T-helper 2 cell (primary cell): ENCODE measurements at places on chromosomes 1 and 21.

- DNase-seq = no peak
These were observed 98.0 kb upstream of the HP1BP3 start for GRCh38 chr1:20885121-20885520.

- peak; percentile 15 for DNase-seq
These were observed 16.5 kb upstream of the ATP6V1G3 start for GRCh38 chr1:198556971-198557370.

GRCh38 chr1:68228851-68229250 is 3.5 kb downstream of the WLS start:
- DNase-seq = no peak

- DNase-seq = no peak
These were observed 10.8 kb downstream of the SLC45A3 start for GRCh38 chr1:205669341-205670149.

DNA sequence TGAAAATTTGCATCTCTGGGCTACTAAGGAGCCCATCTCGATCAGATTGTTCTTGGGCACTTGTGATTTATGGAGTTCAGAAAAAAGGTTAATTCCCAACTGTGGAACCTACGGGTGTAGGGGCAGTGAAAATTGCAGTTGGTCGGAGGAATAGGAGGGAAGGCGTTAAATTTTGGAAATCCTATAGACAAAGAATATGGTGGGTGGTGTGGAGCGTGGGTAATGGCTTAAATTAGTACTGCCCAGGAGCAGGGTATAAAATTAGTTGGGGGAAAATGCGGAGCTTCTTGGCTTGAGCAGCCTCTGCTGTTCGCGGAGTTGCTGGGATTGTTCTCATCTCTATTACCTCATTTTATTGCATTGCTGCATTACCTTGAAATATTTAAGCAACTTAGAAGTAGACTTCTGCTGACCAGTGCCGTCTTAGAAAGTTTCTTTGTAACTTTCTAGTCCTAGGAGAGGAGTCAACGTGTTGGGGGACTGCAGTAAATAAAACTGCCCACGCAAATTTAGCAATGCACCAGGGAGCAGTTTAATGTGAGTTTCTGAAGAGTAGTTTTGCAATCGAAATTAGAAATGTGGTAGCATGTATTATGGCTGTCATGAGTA is 514 bp downstream of the S1PR1 start:
- DNase-seq = no peak

DNA sequence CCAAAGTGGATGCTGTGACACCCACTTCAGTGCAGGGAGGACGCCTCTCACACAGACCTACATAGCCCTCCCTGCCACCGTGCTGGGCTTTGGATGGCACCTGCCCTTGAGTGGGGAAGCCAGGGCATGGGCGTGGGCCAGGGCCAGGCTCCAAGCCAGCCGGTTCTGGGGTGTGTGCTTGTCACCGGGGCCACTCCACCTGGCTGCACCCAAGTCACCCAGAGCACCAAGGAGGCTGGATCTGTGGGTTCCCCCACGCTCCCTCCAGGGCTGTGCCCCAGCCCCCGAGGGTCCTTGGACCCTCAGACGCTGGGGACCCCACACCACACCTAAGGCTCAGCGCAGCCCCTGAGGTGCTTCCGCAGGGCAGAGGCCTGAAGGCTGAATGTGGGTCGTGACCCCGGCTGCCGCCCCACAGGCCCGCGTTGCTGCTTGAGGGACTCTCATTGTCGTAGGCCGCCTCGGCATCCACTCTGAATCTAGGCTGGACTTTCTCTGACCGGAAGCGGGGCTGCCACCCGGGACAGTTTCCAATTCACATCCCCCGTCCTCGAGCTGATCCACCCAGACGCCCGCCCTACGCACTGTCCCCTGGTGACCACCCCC is 1.5 kb downstream of the MXRA8 start:
- no peak for DNase-seq

DNA sequence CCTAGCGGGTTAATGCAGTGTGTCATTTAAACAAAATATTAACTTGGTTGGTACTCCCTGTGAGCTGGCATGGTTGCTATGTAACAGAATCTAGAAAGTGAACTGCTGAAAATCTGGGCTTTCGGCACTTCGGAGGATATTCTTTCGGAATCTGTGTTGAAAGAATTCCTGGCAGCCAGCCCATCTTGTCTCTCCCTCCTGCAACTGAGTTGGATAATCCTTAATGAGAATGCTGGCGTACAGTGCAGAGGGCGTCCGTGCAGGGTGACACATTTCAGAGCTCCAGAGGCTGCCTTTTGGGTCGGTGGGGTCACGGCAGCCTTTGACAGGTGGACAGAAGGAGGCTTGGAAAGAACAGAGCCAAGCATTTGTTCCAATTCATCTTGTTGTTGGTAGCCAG is 3.7 kb downstream of the KAZN start:
- DNase-seq = no peak

- DNase-seq = no peak
These were observed 8.9 kb downstream of the BSND start for GRCh38 chr1:55007625-55008024.

GRCh38 chr1:247347477-247348222 is 16.0 kb upstream of the ZNF496 start:
- DNase-seq = no peak

DNA sequence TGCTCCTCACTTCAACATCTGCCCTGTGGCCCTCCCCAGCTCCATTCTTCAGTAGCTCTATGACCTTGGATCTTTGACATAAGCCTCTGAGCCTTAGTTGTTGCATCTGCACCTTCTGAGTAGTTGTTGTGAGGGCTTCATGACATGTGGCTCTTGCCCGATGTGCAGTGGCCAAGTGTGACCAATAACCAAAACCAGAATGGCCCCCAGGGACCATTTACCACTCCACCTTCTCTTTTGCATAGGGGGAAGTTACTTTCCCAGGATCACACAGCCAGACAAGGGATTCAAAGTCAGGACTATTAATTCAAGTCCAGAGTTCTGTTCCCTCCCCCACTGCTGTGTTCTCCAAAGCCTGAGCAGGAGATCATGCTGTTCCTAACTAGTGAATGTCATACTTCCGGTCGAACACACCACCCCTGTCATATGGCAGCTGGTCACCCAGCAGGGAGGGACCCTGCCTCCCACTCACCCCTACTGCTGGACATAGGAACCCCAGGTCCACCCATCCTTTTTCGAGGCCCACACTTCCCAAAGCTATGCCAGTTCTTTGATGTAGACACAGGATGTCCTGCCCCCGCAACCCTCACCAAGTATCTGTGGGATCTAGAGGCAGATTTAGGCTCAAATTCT is 4.0 kb downstream of the FGR start:
- no peak for DNase-seq

DNA sequence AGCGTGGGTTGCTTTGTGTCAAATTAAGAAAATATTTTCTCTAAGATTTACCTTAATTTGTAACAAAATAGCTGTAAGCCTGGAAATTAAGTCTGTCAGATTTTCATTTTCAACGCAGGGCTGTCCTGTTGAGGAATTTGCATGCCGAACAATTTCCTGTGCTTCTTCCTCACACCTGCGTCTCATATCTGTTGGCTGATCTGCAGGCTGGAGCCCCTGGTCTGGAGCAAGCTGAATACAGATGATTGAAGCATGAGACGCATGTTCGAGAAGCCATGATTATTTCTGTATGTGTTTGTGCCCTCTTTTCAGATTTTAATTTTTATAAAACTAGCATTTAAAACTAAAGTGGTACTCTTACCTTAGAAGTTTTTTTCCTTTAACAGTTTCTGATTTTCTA is 9.8 kb downstream of the MIXL1 start:
- DNase-seq = no peak

DNA sequence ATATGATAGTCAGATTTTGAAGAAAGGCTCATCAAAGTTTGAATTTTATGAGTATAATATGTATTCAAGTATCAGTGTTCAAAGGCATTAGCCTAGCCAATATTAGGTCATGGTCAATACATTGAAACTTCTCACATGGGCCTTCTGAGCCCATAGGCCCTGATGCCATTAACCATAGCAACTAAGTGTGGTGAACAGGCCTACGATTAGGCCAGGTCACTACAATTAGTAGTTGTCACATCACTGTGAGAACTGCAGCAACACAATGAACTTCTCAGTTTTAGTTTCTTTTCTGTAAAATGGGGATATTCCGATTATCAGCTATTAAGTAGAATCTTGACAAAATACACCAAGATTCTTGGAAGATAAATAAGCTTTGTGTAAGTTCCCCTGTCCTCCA is 30.0 kb downstream of the CELF3 start:
- no peak for DNase-seq

GRCh38 chr1:50421366-50421748 is 1.9 kb downstream of the DMRTA2 start:
- DNase-seq = no peak

GRCh38 chr1:222643606-222643937 is 25.7 kb downstream of the MIA3 start:
- DNase-seq = no peak

DNA sequence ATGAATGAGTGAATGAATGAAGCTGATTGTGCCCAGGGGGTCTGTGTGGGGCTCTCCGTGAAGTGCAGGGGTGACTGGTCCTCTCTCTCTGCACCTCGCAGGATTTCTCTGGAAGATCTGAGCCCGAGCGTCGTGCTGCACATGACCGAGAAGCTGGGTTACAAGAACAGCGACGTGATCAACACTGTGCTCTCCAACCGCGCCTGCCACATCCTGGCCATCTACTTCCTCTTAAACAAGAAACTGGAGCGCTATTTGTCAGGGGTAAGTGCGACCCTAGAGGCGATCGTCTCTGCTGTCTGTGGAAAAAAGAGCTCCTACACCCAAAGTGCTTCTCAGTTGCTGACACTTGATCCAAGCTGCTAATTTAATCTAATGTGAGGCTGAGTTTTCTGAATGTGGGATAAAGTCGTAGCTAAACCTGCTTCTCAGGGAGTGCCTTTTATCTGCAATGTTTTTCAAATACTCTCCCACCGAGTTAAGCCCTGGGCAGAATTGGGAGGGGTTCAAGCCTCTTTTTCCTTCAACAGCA is 101.7 kb downstream of the HUNK start:
- no peak for DNase-seq

DNA sequence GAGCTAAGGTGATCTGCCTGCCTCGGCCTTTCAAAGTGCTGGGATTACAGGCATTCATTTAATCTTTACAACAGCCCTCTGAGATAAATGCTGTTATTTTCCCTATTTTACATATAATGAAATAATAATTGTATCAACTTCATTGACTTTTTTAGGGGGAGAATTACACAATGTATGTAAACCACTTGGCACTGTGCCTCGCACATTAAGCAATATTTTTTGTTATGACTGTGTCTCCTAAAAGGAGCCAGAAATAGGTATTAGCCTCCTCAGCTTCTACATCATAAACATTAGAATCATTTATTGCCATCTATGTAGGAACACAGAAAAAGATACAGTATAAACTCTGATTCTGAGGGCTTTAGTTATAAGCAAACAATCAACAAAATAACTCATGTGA is 1.1 kb upstream of the DNAJC28 start:
- no peak for DNase-seq

- DNase-seq = no peak
These were observed 70.0 kb downstream of the APP start for GRCh38 chr21:26100573-26100972.

DNA sequence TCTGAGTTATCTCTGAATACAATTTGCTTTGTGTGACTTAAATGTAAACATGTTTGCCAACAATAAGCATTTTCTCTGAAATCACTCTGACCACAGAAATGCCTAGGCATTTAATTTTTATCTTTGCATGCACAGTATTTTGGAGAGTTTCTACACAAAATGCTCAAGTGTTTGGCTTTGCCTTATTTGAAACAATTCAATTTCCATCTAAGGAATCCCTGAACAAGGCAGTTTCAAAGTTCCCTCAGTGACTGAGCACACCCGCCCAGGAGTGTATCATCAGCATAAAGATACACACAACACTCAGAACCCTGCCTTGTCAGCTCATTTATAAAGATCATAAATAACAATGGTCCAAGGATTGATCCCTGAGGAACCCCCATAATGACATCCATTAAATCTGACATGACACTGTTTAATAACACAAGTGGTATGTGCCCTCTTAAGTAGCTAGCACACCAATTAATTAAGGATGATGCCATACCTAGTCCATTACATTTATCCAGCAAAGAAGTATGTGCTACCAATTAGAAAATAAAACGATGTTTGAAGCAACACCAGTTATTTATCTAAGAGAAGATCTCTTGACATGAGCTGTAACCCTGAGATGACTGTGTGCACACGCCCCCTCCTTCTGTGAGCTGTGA is 585.8 kb downstream of the ADGRL2 start:
- no peak for DNase-seq

GRCh38 chr1:86507935-86508582 is 38.8 kb upstream of the CLCA4 start:
- no peak for DNase-seq

DNA sequence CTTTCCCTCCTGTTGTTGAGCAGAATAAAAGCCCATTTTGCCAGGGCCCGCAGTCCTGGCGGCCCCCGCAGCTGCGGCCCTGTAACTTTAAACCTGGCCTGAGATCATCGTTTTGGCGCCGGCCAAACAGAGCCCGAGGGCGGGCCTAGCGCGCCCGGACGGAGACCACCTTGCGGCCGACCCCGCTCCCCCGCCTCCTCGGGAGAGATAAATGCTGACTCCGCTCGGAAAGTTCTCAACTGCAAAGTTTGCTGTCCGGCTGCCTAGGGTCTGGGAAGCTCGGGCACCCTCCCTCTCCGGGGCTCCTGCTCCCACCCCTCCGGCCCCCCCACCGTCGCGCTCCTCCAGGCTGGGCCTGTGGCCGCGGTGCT is at the start of gene PDPN:
TSS of gene PDPN (plus strand) at position 238 of the 371 bp plus-strand sequence. CDS start 202 bp downstream, outside the sequence.
- DNase-seq = no peak

- no peak for DNase-seq
These were observed 15.6 kb downstream of the FMO1 start for GRCh38 chr1:171263901-171264300.

DNA sequence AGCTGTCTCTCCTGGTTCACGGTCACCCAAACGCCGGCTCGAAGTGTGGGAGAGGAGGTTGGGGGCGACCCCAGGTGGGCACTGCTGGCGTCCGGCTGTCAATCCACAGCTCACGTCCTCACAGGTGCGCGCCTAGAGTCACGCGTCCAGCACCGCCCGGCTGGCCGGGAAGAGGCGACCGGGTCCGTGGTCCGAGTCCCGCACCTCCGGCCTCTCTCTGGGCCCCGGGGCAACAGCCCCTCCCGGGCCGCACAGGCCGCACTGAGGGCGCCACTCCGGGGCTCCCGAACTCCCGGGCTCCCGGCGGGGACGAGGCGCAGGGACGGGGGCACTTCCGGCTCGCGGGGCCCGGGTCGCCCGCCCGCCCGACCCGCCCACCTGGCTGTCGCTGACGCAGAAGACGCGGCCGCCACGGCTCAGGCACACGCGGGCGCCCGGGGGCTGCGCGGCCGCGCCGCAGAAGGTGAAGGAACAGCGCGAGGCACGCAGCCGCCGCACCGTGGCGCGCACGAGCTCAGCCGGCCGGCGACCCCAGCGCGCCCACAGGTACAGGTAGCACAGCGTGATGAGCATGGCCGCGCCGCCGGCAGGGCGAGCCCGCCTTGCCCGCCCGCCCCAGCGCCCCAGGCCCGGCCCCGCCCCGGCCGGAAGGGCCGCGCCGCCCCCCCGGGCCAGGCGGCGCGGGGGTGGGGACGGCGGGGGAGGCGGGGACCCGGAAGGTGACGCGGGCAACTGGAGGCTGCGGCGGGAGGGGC is at the start of gene HLCS:
TSS of gene HLCS (minus strand) at position 604 of the 755 bp plus-strand sequence. CDS start at position 573, 31 bp downstream.
- peak; percentile 87 for DNase-seq

GRCh38 chr1:46687921-46688509 is 16.4 kb downstream of the TEX38 start:
- DNase-seq = no peak

- DNase-seq = peak; percentile 45
These were observed 1.7 kb downstream of the PTPRU start for GRCh38 chr1:29237852-29238619.
